Astrocyte (in vitro differentiated cells and primary cell): ENCODE measurements at places on chromosomes 6 and 20. TPM values are rescaled to one million over a fixed set of nuclear protein-coding genes. Genes with fewer than 3 reads are reported as not detected.

KIF25 gene
- not detected in 2 replicates for total RNA-seq

COL9A3 gene
- total RNA-seq: 43.0 and 54.3 TPM in 2 replicates

USP49 gene
- total RNA-seq: 3.8 and 5.5 TPM in 2 replicates

VSTM2L gene
- total RNA-seq: 17.7 and 18.5 TPM in 2 replicates

GPX5 gene
- 4.3 and 6.6 TPM in 2 replicates for total RNA-seq
